ENCODE measurements at places on chromosomes 4 and X.

DNA sequence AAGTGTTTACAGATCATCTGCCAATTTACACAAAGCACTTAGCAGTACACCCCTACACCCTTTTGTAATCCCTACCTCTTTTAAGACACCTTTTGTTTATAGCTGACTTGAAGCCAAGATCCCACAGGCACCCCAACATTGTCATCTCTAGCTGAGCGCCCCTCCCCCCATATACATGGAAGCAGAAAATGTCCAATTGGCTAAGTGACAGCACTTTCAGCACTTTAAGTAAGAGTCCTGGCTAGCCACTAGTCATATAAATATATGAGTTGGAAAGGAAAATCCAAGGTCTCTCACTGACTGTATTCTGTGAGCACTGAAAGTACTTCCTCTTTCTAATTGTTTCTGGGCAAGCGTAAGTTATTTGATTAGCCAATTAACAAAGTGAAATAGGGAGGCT, 108.2 kb downstream of the NSUN7 start:
- no peak for DNase-seq
- H3K4me1 ChIP-seq: peaks cover 16% of the 10 kb centered on the region
- H3K4me3 ChIP-seq: no peak overlapping the region
- no peaks in the 10 kb centered on the region for H3K27me3 ChIP-seq
- no peaks in the 10 kb centered on the region for H3K36me3 ChIP-seq

DNA sequence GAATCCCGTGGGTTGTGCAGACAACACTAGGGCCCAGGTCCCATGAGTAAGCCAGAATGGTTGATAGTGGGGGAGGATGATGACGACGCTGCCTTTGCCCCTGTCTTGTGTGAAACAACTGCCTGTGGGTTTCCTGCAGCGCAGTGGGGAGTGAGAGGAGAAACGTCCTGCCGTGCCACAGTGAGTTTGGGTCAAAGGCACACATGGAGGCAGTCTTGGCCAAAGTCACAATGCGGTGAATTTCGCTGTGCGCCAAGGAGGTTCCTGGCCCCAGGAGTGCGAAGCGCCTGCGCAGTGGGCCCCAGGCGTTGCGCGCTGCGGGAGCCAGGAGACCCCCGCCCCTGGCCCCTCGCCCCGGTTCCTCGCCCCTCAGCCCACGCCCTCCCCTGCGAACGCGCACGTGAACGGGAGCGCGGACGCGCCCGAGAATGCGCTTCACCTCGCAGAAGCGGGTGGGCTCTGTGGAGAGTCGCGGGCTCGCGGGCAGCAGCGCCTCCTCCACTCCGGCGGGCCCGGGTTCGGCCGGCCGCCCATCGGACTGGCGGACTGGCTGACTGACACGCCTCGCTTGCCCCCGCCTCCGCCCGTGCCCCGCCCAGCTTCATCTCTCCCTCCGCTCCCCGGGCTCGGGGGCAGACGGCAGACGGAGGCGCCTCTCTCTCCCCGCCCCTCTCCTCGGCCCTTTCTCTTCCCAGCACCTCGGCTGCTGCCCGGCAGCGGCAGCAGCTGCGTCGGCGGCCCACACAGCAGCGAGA, at the start of gene NUDT10:
NUDT10 (plus strand) TSS at position 635 of the 755 bp plus-strand sequence. CDS start 144 bp downstream, outside the sequence.
- no peak for DNase-seq
- H3K4me1 ChIP-seq: no peaks in the 10 kb centered on the region

DNA sequence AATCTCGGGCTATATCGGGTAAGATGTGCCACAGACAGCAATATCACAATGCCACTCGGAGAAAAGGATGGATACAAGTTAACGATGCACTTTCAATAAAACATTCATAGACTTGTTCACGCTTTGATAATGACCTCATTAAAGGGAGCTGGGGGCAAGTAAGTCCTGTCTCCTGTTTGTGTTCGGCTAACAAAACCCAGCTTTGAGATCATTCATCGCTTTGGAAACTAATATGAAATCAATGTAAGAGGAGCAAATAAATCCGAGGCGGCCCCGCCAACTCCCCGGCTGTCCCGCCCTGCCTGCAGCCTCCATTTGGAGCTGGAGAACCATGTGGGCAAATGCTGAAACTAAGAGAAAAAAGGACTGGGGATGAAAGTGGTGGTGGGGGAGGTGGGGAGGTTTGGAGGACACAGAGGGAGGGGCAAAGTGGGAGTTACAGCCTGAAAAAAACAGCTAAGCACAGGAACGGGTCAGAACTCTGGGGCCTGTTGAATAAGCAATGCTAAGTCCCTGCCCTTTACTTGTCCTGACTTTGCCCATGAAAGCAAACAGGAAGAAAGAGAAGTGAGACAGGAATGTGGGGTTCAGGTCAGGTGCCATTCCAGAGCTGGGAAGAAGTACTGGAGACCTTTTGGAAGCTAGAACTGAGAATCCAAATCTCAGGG, 3.5 kb upstream of the GSX2 start:
- peaks cover 5% of the 10 kb centered on the region for H3K4me1 ChIP-seq
- no peak for DNase-seq
- no peaks in the 10 kb centered on the region for H3K36me3 ChIP-seq
- no peak overlapping the region for H3K27ac ChIP-seq
- peaks cover 24% of the 10 kb centered on the region for H3K27me3 ChIP-seq
- no peak overlapping the region for H3K4me3 ChIP-seq

DNA sequence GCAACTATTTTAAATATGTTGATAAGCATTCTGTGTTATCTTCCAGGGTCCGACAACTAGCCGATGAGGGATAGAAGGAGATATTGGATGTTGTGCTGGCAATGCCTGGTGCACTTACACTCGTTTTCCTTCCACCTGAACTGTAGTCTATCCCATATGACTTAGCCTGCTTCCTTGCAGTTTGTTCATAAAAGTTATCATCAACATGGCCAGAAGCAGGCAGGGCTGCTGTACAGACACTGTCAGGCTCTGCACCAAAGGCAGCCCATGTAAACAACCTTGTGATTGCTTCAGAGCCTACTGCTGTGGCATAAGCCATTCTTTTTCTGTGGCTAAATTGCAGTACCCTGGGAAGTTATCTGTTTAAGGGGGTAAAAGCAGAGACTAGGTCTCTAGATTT, 1.6 kb downstream of the MAPK10 start:
- no peaks in the 10 kb centered on the region for H3K36me3 ChIP-seq
- H3K27ac ChIP-seq: no peak overlapping the region
- no peak for DNase-seq
- H3K4me1 ChIP-seq: peaks cover 3% of the 10 kb centered on the region

GRCh38 chr4:93748373-93749291, 79.9 kb upstream of the ATOH1 start:
- no peaks in the 10 kb centered on the region for H3K36me3 ChIP-seq
- peak overlapping the region; percentile 69 for H3K27ac ChIP-seq
- no peaks in the 10 kb centered on the region for H3K27me3 ChIP-seq
- H3K4me3 ChIP-seq: peak overlapping the region; percentile 31
- H3K4me1 ChIP-seq: peaks cover 10% of the 10 kb centered on the region
- peak; percentile 32 for DNase-seq
